Chondrocyte (in vitro differentiated cells): ENCODE measurements at places on chromosomes 6 and 20. TPM values are rescaled to one million over a fixed set of nuclear protein-coding genes. Genes with fewer than 3 reads are reported as not detected.
A peak's percentile ranks its signal among the peaks of the same experiment; 100 is the strongest.

- H3K27me3 ChIP-seq, result no peaks in the 10 kb centered on the region
- H3K36me3 ChIP-seq, result peaks cover 40% of the 10 kb centered on the region
- H3K27ac ChIP-seq, result no peak overlapping the region
- no peak for DNase-seq
- H3K4me3 ChIP-seq, result no peak overlapping the region
Observed at GRCh38 chr6:39923861-39924260, 10.4 kb downstream of the MOCS1 start.

- H3K27ac ChIP-seq, result no peak overlapping the region
- H3K27me3 ChIP-seq, result no peaks in the 10 kb centered on the region
- peaks cover 23% of the 10 kb centered on the region for H3K36me3 ChIP-seq
- H3K4me3 ChIP-seq, result no peak overlapping the region
- DNase-seq, result no peak
Observed at GRCh38 chr6:8420031-8420588, 15.2 kb downstream of the SLC35B3 start.

- peaks cover 2% of the 10 kb centered on the region for H3K27me3 ChIP-seq
- no peaks in the 10 kb centered on the region for H3K4me1 ChIP-seq
- no peak overlapping the region for H3K27ac ChIP-seq
- DNase-seq, result peak; percentile 83
- H3K36me3 ChIP-seq, result peaks cover 5% of the 10 kb centered on the region
Observed at GRCh38 chr6:170028629-170029345, 262.1 kb downstream of the DLL1 start.

DNA sequence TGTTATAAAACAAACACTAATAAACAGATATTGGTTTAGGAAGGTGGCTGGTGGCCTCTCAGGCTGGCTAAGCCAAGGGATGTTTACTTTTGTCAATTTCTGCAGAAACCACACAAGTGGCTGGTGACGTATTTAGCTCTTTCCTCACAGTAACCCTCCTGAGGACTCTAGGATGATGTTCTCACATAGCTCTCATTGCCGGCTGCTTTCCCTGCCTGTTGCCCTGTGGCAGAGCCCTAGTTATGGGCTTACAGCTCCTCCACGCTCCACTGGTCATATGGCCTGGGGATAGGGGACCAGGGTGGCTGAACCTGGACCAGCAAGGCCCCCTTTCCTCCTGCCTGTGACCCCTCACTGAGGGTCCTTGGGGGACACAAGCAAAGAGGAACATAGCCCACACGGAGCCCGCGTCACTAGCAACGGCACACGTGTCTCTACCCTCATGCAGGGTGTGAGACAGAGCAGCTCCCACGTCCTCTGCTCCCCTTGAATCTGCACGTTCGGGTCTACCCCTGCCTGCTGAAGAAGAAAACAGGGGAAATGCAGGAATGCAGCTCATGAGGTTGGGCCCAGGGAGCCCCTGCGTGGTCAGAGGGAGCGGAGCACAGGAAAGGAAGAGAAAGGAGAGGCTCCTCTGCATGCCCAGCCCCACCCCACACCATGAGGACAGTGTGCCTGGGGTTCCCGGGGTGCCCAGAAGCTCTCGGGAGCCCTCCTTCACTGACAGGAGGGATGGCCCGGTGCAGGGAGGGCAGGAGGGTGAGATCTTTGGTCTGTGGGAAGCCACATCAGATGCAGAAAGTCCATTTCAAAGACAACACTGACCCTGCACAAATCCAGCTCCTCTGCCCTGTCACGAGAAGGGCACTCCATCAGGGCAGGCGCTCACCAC lies 13.9 kb downstream of the RAMACL start:
- peak overlapping the region; percentile 91 for H3K27ac ChIP-seq
- H3K27me3 ChIP-seq, result no peaks in the 10 kb centered on the region
- peaks cover 45% of the 10 kb centered on the region for H3K4me1 ChIP-seq
- no peak for DNase-seq

DNA sequence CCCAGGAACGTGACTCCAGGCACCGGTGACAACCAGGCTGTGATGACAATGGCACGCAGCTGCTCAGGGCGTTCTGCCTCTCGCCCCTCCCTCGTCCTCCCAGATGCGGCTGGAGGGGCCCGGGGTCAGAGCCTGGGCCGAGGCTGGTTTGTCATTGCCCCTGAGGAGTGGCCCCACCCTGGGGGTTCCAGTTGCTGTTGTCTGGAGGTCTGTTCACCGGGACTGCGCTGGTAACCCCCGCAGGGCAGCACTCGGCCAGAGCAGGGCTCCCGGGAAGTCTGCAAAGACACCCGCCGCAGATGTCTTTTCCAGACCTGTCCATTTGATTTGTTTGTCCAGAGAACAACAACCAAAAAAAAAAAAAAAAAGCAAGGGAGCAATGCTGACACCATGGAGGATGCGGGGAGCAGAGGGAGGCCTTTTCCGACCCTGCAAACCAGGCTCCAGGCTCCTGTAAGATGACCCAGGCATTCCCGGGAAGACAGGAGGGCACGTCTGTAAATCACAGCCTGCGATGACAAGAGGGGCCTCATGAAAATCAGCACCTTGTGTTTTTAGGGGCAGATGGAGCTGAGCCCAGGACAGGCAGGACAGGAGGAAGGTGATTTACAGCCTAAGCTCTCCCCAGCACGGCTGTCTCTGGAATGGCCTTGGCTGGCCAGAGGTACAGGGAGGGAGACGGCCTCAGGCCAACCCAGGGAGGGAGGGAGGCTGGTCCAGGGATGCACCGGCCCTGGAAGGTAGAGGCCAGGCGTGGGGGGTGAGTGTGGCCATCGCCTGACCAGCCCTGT lies 189.3 kb downstream of the ERMARD start:
- no peak overlapping the region for H3K27ac ChIP-seq
- DNase-seq, result no peak
- H3K4me3 ChIP-seq, result no peak overlapping the region
- H3K4me1 ChIP-seq, result peaks cover 3% of the 10 kb centered on the region

LHFPL5 gene
- total RNA-seq, result not detected in 3 replicates

RAD21L1 gene
- total RNA-seq, result not detected in 3 replicates

SPATS1 gene
- total RNA-seq, result not detected in 3 replicates
